ENCODE measurements at places on chromosomes 4 and X.

DNA sequence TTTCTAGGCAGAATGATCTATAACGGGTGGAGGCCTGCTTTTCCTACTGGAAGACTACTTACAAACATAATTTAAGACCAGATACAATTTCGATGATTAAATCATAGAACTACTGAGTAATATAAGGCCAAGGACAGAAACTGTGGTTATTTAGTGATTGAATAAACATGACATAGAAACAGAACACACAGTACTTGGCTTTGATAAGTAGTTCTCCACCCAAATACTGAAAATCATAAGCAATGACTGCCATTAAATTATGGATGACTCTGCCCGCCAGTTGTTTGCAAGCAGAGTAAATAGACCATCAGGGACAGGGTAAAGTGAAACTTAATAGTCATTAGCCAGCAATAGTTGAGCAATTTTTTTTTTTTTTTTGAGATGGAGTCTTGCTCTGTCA is 17.2 kb upstream of the SMIM14 start:
- no peak for DNase-seq

DNA sequence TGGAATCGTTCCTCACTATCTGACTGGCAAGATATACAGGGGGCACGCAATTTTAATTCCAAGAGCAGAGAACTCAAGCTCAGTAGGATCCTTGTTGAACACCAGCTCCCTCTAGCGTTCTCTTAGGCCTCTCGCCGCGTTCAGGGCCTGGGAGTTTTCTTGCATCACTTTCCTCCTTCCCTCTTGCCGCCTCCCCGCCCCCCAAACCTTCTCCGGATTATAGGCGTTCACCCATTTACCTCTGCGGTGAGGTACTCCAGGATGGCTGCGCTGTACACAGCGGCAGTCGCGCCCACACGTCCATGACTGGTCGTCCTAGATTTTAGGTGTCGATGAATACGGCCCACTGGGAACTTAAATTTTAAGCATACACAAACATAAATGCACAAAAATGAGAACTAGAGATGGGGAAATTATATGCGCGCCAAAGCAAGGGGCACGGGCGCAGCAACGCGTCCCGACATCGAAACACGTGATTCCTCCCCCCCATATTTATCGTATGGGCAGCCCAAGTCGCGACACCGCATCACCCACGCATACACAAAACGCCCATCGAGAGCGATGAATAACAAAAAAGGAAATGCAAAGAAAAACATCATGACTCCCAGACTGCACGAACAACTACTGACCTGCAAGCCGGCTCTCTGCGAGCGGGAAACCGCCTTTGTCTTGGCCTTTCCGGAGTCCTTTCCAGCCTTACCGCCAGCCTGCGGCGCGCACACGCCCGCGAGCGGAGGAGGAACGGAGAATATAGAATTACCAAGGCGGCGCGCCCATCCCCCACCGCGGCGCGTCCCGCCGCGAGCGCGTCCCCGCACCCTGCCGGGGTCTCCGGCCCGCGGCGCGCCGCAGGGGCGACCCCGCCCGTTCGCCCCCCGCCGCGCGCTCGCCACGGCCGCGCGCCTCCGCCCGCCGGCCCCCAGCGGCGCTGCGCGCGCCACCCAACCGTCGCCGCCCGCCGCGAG is 759 bp downstream of the H2AZ1 start:
- DNase-seq = peak; percentile 94

DNA sequence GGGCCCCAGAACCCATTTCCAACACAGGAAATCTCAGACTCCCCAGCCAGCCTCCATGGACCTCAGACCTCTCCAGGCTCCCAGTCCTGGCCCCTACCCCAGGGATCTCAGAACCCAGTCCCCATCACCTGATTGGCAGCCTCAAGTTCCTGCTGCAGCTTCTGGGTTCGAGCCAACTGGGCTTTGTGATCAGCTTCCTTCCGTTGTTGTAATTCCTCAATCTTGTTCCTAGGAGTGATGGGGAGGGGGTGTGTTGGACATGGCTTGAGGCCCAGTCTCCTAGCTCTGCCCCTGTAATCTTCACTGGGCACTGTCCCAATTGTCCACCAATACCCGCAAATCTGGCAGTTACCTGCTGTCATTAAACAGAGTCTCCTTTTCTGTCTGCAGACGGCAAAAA is 12.6 kb downstream of the GRIPAP1 start:
- DNase-seq = no peak

DNA sequence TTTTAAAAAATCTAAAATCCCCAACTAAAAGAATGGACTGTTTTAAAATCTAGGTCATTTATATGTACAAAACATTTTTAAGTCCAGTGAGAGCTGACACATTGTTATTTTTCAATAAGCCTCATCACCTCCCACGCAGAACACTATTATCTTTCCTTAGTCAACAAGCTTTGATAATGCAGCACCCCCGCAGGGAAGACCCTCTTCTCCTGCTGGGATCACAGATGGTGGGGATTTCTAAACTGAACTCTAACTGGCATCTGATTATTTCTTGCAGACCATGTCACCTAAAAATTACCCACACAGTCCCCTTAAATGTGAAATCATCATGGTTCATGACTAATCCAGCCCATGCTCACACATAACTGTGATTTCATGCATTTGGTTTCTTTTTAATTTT is 11.6 kb downstream of the SYTL4 start:
- no peak for DNase-seq

DNA sequence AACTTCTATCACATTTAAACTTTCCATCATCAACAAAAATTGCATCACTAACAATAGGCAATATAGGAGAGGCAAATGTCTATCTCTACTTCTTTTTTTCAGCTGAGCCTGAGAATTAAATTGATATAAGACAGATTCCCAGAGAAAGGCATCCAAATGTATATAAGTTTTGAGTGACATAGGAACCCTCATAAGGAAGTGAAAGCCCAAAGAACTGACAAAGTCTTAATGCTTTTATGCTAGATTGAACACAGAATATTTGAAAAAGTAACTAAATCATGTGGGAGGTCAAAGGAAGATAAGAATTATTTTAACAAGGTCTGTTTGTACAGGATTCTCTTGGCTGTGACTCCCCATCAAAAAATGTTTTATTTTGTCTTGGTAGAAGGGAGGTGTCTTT is 714.9 kb downstream of the GRXCR1 start:
- no peak for DNase-seq

GRCh38 chrX:69142788-69143469 is 22.3 kb downstream of the PJA1 start:
- DNase-seq = no peak

- no peak for DNase-seq
These were observed 129.1 kb downstream of the CBR4 start for GRCh38 chr4:168880811-168881595.

- DNase-seq = no peak
These were observed 18.5 kb downstream of the TAB3 start for GRCh38 chrX:30870572-30870971.

GRCh38 chr4:7018281-7018680 is 24.9 kb upstream of the TADA2B start:
- DNase-seq = no peak

DNA sequence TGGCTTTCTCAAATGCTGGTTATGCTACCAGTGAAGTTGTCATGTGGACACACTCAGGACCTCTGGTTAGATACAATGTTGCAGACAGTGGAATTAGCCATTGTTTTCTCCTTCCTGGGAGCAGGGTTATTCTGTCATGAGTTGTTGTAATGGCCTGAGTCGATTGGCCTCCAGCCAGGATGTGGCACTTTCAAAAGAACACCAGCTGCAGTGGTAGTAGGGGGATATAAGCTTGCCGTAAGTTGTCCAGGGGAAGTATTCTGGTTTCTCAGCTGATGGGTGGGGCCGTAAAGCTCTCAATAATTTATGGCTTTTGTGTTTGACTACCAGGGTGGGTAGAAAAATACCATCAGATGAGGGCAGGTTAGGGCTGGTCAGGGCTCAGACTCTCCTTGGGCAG is 697.5 kb upstream of the GNPDA2 start:
- DNase-seq = no peak

- DNase-seq = no peak
These were observed 260.7 kb upstream of the GIMD1 start for GRCh38 chr4:106629268-106629625.

DNA sequence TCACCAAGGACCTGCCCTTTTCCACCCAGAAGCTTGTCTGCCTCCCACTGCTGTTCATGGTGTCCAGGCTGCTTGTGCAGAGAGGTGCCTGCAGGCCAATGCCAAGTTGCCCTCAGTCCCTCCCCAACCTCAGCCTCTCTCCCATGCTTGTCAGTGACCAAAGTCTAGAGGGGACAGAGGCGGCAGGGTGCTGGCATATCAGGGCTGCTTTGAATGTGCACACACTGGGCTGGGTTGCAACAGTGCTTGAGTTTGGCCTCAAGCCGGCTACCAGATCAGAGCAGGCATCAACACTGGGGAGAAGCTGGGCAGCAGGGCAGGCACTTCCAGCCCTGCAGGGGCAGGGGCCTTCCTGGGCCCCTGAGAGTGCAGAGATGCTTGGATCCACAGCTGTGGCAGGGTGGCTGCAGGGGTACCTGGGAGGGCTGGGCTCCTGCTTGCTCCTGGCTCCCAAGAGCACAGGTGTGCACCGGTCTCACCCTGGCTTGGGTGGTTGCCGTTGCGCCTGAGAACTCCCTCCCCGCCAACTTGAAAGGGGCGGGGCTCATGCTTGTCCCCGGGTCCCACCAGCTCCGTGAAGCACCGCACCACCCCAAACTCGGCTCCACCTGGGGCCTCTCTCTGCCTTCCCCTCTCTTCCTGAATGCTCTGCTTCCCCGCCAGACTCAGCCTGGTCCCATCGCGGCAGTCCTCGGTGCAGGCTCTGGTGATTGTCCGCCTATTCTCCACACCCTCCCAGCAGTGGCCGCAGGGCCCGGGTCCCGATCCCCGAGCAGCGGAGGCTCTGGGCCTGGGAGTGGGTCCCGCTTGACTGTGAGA is 1681.9 kb upstream of the ADGRL3 start:
- no peak for DNase-seq

Data from Caco-2 (cell line).